NCI-H1930 (cell line): ENCODE measurements at places on chromosomes 1 and 21.

DNA sequence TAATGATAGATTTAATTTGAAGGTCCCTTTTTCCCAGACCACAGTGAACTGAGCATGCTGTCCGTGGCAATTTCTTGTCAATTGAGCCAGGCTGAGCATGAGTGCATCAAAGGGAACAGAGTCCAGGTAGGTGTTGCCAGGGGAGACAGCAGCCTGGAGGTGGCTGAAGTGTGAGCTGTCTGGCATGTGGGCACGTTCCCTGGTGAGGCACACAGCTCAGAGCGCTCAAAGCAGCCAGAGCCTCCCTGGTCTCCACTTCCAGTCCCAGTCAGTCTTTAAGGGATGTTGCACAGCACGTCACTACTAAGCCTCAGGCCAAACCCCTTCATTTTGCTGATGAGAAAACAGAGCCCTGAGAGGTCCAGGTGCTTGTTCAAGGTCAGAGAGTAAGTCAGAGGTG, 251.4 kb downstream of the MATN1 start:
- DNase-seq: no peak

- no peak for DNase-seq
Measured at GRCh38 chr1:239197871-239198270, 188.5 kb upstream of the CHRM3 start.

- DNase-seq: no peak
Measured at GRCh38 chr1:223403184-223403815, 10.1 kb downstream of the CCDC185 start.

DNA sequence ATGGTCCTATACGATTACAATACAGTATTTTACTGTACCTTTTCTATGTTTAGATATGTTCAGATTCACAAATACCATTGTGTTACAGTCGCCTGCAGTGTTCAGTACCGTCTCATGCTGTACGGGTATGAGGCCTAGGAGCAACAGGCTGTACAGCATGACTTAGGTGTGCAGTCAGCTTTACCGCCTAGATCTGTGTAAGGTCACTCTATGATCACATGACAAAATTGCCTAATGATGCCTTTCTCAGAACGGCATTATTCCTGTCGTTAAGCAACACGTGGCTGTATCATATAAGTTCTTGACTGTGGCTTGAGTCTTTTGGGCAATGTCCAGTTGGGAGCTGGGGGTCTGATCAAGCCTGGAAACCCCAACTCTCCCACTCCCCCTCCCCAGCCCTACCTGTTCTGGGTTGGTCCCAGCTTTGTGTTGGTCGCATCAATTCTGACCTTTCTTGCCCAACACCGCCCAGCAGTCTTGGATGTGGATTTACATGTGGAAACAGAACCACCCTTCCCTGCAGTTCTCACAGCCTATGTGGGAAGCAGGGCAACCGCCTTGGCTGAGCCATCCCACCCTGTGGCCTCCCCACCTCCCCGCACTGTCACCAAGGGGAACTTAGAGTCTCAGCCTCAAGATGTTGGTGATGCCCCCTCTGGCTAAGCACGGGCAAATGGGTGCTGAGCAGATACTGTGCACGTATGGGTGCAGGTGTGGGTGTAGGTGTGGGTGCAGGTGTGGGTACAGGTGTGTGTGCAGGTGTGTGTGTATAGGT, 80.2 kb upstream of the ACTL8 start:
- DNase-seq: no peak

- DNase-seq: no peak
Measured at GRCh38 chr1:18919956-18920355, 17.6 kb upstream of the ALDH4A1 start.

DNA sequence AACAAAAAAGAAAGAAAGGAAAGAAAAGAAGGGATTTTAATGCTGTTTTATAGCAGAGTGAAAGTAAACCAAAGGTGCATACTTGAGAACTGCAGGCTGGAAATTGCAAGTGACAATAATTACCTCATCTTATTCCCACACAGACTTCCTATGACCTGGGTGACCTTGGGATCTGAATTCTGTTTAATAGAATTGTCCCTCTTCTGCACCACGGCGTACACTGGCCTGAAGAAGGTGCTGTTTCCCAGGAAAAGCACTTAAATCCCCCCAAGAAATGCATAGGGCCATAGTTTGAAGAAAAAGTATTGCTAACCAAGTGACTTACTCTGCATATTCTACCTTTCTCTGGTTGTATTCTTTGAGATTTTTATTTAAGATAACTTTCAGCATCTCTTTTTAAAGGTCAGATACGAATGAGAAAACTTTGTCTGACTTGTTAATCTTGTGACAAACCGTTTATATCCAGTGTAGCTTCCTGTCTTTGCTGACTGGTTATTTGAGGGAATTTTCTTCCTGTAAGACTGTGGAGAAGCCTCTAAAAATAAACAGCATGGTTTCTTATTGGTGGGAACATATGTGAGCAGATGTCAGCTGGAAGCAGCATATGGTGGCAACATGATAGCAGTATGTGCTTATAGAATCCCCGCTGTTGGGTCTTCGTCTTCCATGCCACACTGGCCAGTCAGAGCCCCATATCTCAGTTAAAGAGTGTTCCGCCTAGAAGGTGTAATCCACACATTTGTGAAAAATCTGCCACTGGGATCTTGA, 16.3 kb downstream of the TGFB2 start:
- DNase-seq: no peak

GRCh38 chr1:109314795-109315194, 8.0 kb upstream of the MYBPHL start:
- DNase-seq: no peak

DNA sequence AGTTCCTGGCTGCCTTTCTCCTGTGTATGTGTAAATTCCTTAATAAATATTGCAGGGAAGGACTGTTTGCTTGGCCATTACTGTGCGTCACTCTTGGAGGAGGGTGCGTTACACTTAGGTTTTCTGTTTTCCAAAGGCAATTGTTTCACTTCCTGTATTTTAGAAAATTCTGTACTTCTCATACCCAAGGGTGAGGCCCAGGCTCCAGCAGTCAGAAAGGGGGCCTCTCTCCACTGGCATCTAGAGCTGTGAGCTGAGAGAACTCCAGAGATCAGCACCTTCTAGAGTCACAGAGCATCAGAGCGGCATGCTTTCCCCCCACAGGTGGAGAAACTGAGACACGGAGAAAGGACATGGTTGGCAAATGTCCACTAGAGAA, 27.0 kb upstream of the ZFP69B start:
- DNase-seq: no peak

DNA sequence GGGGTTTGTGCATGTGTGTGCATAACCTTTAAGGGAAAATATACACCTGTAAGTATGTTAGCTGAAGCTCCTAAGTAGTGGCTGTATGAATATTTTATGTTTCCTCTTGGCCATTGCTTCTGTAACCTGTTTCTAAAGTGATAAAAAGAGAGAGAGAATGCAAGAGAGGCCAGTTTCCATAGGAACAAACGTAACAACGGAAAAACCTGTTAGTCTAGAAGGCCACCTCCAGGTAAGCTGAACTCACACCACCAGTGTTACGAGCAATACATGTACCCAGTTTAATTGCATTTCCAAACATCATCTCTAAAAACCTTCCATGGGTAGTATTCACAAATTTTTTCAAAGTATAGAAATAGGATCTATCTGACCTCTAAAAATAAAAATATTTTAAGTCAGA, 63.1 kb downstream of the PLPPR4 start:
- DNase-seq: no peak

GRCh38 chr1:16618719-16619118, 5.4 kb upstream of the NBPF1 start:
- DNase-seq: no peak

DNA sequence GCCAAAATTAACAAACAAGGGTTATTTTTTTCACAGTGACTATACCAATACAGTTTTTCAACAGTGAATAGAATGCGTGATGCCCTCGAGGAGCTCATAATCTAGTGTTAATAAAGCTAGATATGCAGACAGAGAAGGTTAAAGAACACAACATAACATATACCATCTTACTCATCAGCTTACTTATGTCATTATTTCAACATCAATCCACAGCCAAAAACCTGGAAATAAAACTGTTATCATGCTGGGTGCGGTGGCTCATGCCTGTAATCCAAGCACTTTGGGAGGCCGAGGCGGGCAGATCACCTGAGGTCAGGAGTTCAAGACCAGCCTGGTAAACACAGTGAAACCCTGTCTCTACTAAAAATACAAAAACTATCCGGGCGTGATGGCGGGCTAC, 6.1 kb downstream of the STX6 start:
- no peak for DNase-seq

- DNase-seq: no peak
Measured at GRCh38 chr1:30103708-30104411, 619.5 kb downstream of the MATN1 start.

GRCh38 chr1:119160866-119161265, 20.4 kb upstream of the WARS2 start:
- DNase-seq: no peak

GRCh38 chr1:73366734-73367413, 831.1 kb downstream of the LRRIQ3 start:
- DNase-seq: no peak

DNA sequence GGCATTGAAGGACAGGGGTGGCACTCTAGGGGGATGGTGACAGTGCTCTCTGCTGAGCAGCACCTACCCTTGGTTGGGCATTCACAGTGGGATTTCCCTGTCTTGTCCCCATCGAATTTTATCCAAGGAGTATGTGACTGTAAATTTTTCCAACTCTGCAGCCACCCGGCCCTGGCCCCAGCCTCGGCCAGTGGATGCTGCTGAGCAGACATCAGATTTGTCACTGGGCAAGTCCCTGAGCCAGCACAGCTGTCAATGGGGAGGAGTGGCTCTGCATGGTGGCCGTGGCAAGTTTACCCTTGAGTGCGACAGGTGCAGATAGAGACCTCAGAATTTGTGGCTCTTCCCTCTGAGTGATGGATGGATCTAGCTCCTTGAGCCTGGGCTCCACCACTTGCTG, 240.2 kb upstream of the CSF3R start:
- DNase-seq: no peak

GRCh38 chr1:230306169-230306568, 120.0 kb downstream of the PGBD5 start:
- DNase-seq: no peak

DNA sequence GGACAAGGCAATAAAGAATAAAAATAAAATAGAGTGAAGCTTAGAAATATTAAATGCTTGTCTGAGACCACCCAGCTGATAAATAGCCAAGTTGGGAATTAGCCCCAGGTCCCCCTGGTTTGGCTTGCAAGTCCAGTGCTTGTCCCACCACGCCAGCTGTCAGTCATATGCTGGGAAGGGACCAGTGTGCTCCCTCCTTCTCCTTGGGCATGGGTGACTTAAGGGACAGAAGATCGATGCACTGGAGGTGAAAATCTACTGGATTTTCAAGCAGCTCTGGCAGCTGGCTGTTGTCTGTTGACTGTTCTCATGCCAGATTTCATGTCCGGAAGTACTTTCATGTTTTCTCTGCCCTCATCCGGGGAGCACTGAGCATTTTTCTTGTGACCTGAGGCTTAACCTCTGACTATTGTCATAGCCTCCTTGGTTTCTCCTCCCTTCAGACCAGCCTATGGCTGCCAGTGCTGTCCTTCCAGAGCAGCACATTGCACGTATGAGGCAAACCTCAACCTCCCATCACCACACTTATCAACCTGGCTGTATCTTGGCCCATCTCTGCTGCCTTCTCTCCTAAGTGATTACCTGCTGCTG, 12.4 kb downstream of the LMOD1 start:
- no peak for DNase-seq

DNA sequence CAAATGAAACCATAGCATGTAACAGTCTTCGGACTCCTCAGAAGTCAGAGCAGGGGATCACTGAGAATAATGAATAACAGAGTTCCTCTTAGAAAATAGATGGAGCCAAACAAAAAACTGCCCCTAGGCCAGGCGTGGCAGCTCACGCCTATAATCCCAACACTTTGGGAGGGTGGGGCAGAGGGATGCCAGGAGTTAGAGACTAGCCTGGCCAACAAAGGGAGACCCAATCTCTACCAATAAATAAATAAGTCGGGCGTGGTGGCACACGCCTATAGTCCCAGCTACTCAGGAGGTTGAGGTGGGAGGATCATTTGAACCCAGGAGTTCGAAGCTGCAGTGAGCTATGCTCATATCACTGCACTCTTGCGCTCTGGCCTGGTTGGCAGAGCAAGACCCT, 58.5 kb upstream of the SERTAD4 start:
- DNase-seq: no peak

DNA sequence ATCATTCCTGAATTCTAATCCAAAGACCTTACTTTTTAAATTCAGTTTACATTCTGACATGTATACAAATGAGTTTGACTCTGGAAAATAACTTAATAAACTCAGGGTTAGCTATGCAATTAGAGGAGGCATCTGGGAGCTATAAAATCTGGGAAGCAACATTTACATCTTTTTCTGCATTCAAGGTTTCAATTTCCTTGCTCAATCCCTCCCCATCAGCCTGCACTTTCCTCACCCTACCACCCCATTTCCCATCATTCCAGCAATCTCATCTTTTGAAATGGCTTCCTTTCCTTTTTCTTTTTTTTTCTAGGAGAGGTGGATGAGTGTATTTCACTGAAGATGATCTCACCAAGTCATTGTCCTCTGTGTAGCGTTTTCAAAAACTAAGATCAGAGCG, 65.3 kb upstream of the BEND5 start:
- no peak for DNase-seq

- no peak for DNase-seq
Measured at GRCh38 chr1:193846876-193847604, 660.6 kb upstream of the B3GALT2 start.

DNA sequence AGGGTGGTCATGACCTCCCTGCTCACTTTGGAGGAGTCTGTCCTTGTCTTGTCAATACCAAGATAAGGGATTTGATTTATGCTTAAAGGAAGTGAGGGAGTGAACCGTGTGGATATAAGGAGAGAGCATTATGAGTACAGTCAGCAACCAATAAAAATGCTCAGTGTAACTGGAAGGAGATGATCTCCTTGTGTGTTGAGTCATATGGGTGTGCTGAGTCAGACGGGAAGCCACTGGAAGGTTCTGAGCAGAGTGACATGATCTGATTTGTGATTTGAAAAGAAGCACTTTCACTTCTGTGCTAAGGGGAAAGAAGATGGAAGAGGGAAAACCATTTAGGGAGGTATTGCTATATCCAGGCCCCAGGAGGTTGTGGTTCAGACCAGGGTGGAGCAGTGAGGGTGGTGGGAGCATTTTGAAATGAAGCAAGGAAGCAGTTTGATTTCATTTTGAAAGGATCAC, 2.5 kb upstream of the BCL10 start:
- DNase-seq: no peak

DNA sequence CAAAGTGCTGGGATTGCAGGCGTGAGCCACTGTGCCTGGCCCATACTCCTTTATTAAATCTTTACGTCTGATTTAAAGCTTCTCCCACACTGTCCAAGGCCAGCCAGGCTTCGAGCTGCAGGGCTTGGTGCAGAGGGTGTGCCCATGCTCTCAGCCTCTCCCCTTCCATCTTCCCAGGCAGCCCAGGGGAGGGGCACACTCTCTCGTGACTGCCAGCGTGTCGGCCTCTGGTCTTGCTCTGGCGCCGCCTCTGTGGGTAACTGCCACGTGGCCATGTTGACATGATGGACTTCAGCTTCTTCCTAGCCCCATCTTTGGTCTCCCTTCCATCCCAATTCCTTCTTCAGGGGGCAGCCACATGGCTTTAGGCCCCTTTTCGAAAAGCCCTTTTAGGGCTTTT, 4.7 kb downstream of the GPR137B start:
- DNase-seq: no peak
